ENCODE measurements at places on chromosomes 7 and 10.

GRCh38 chr10:11727563-11727962 is 14.6 kb upstream of the ECHDC3 start:
- DNase-seq, result no peak

- DNase-seq, result no peak
Observed at GRCh38 chr7:116455499-116455898, 44.0 kb upstream of the CAV2 start.

GRCh38 chr7:91910171-91910570 is 29.7 kb upstream of the MTERF1 start:
- DNase-seq, result no peak

- peak; percentile 51 for DNase-seq
Observed at GRCh38 chr10:11036424-11037011, 18.8 kb downstream of the CELF2 start.

- no peak for DNase-seq
Observed at GRCh38 chr7:121484089-121484763, 88.1 kb upstream of the FAM3C start.

GRCh38 chr10:99958302-99958701 is 51.4 kb downstream of the DNMBP start:
- DNase-seq, result no peak

DNA sequence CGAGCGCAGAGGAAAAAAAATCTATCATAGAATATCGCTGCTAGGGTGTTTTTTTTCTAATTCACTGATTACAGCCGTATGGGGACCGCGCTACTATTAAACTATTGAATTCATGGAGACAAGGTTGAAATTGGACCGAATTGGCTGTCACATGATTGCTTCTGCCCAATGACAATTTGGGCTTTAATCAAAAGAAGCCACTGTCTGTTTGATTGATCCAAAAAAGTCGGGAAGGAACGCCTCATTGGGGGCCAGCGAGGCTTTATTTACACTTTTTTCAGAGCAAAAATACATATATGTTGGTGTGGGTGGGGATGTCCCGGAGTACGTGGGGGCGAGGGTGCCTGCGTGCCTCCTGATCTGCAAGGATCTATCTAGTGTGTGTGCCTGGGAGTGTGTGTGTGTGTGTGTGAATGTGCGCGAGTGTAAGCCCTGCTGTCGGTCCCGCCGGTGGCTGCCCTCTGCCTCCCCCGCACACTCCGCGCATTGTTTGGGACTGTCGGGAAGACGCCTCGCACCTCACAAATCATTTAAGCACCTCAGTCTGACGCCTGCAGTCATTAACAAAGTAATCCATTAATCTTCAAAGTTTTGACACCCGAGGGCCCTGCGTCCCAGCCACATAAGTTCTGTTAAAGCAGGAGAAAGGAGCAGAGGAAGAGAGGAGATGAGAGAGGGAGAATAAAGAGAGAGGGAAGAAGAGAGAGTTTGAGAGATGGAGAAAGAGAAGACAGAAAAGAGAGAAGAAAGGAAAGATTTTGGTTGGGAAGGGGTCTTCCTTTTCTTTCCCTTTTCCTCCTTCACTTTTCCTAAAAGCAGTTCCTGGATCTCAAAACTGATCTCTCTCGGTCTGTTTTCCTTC is at the start of gene HOXA2:
Gene HOXA2, minus strand, starts transcription at position 103 of the 862 bp plus-strand sequence. CDS start 183 bp downstream, outside the sequence.
- DNase-seq, result no peak

DNA sequence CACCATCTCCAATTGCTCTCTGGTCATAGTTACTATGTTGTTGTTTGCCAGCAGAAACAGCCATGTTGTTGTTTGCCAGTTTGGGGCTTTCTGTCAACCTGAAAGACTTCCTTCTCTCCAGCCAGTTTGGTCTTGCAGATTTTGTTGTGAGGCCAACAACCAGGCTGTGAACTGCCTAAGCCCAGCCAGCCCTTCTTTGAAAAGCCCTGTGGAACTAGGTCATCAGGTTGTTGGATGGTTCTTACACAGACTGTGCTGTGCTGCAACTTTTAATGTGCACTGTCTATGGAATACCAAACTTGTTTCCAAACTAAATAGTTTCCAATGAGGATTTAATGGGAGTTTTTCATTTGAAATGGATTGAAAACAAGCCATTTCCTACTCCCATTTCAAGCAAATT is 592.7 kb upstream of the GALNT17 start:
- DNase-seq, result no peak

DNA sequence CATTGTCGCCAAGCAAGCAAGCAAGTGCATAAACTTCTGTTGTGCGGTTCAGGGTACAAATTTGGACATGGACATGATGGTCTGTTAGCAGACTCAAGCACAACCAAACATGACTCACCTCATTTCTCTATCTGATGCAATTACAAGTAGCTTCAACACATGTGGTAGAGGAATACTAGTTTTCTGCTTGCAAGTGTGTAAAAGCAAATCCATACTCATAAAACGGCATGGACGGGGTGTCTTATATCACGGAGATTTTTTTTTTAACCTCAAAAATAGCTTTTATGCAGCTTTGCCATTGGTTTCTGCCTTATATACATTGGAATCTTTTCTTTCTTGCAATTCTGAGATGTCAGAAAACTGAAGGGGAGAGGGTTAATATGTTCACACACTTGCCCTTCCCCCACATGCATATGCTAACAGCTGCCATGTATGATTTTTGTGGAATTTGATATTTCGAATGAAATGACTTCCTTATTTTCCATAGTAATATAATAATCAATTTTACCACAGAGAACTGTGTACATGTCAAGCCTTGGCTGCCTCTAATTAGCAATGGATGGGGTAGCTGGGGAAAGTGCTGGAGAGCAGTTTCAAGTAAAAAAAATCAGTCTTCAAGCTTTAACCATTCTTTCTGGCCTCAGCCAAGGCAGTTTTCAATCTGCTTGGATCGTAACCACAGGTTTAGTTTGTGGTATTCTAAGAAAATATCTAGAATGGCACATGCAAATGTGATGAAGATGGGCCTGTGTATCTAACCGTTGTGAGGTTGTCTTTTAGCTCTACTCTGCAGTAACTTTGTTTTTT is 106.0 kb upstream of the PDCD4 start:
- no peak for DNase-seq

GRCh38 chr10:43355749-43356371 is 15.6 kb upstream of the FXYD4 start:
- DNase-seq, result peak; percentile 74

DNA sequence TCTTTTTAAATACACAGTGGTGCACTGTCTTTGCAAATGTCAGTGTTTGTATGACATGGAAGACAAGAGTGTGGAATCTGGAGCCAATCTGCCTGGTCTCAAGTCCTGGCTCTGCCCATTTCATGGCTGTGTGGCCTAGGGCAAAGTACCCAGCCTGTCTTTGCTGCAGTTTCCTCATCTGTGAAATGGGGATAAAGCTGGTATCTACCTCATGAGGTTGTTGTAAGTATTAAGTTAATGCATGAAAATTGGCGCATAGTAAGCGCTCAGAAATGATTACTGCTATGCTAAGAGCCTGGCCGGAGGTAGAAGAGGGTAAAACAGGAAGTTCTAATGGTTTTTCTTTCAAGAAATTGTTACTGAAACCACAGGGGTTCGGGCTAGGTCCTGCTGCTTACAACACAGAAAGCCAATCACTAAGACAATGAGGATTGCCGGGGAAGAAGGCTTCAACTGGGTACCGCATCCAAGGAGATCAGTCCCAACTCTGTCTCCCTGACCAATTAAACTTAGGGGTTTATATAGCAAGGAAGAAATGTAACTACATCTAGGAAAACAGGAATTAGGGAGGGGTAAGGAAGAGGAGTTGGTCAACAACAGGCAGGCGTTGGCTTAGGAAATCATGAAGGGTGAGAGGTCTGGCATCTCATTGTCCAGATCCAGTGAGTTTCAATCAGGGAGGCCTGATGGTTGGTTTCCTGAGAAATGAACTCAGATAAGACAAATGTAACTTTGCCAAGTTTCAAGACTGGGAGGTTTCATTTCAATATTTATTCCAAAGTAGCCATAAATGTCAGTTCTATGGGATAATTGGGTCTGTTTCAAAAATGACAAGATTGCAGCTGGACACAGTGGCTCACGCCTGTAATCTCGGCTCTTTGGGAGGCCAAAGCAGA is 57.0 kb downstream of the CHST3 start:
- no peak for DNase-seq

GRCh38 chr10:44195112-44196007 is 189.5 kb downstream of the CXCL12 start:
- peak; percentile 82 for DNase-seq

DNA sequence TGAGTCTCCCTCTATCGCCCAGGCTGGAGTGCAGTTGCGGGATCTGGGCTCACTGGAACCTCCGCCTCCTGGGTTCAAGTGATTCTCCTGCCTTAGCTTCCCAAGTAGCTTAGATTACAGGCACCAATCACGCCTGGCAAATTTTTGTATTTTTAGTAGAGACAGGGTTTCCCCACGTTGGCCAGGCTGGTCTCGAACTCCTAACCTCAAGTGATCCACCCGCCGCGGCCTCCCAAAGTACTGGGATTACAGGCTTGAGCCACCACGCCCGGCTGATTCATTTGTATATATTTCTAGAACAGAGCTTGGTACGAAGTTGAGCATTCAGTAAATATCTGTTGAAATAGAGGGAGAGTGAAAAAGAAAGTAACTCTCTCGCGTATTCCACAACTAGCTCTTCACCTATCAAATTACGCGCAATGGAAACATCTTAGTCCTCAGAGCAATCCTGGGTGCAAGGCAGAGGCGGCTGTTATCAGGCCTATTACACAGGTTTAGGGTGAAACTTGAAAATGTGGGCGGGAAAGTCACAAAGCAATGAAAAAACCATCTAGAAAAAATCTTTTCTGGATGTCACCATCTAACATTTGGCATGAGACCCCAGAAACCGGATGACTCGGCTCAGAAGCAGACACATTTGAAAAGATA is 707 bp upstream of the GHITM start:
- no peak for DNase-seq

- no peak for DNase-seq
Observed at GRCh38 chr10:89975771-89976170, 274.4 kb downstream of the KIF20B start.

- no peak for DNase-seq
Observed at GRCh38 chr7:85177316-85177715, 9.5 kb downstream of the SEMA3D start.

GRCh38 chr10:123134915-123135414 is 805 bp upstream of the HMX3 start:
- no peak for DNase-seq

GRCh38 chr10:55497893-55498499 is 697.0 kb upstream of the PCDH15 start:
- DNase-seq, result no peak

- no peak for DNase-seq
Observed at GRCh38 chr7:70319057-70319456, 720.8 kb downstream of the AUTS2 start.

GRCh38 chr7:121279060-121279620 is 49.7 kb upstream of the WNT16 start:
- no peak for DNase-seq

- no peak for DNase-seq
Observed at GRCh38 chr10:104143829-104144228, 21.9 kb downstream of the SFR1 start.

DNA sequence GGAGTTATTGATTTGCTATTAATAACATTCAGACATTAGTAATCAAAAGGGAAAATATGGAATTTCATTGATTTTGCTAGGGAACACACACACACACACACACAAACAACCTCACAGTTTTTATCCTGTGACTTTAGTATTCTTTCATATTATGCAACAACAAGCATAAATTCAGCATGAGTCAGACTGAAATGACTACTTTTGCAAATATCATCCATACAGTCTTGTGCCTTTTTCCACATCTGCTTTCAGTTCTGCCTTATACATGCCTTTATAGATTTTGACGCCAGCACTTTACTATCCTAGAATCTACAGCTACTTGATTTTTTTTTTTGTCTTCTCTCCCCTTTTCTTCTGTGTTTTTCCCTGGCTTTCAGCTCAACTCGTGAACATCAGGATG is 975.8 kb upstream of the LRRTM3 start:
- DNase-seq, result no peak

GRCh38 chr7:157670490-157671357 is 333.9 kb downstream of the DNAJB6 start:
- DNase-seq, result no peak

- DNase-seq, result no peak
Observed at GRCh38 chr7:157570531-157571200, 233.9 kb downstream of the DNAJB6 start.

DNA sequence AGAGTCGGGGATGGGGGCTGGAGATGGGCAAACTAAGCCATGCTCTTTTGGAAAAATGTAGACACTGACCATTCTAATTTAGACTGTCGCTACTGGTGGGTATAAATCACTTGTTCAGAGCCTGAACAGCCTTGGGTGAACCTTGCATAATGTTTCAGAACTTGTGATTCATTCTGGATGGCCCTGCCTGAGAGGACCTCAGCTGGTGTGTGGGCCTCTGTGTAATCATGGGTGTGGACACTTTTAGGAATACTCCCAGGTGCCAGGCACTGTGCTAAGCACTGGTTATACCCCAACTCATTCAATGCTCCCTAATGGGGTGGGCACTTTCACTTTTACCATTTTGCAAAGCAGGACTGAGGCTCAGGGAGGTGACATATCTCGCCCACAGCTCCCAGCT is 26.8 kb upstream of the TM9SF3 start:
- DNase-seq, result no peak

DNA sequence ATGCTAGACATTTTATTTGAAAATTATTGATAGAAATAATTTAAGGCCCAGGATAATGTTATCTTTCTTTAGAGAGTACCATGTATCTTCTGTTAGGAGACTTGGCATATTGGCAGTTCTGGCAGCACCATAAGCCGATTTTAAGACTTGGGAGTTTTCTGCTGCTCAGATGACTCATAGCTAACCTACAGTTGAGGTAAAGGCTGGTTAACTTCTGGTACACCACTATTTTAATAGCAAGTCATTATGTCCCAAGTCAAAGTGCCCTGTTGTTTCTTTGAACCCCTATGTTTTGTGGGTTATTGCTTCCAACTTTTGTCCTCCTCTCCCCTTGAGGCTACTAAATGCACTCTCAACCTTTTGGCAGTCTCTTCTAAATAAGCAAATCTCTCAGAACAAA is 25.2 kb downstream of the ATRNL1 start:
- no peak for DNase-seq

DNA sequence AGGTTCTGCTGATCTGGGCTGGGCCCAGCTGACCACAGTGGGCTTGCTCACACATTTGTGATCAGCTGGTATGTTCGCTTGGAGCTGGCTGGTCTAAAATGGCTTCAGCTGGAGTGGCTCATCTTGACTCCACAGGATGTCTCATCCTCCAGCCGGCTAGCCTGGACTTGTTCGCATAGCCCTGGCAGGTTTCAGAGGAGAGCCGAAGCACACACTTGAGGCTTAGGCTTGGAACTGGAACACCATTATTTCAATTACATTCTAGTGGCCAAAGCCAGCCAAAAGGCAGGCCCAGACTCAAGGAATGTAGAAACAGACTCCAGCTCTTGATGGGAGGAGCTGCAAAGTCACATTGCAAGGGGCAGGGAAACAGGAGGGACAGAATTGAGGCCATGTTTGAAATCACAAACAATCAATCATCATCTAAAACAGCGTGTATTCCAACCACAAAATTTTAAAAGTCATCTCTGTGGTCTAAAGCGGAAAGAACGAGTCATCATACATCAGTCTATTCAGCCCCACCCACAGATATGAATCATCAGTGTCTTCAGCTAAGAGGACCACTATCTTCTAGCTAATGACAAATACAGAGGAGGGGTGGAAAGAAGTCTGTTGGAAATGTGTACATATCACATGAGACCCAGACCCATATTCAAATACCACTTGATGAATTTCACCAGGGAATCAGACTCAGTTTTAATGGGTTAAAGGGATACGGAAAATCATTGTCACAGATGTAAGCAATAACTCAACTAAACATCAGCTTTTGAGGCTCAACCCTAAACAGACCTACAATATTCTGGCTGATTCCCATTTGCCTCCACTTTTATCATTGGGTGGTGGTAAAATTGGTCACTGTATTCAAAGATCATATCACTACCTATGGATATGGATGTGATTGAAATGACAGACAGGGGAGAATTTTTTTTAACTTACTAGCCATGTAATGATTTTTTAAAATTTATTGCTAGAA is 139.0 kb upstream of the MKLN1 start:
- no peak for DNase-seq

Measured in mucosa of gallbladder (tissue), 1 donor.